ENCODE measurements at places on chromosomes 3 and 15. TPM values are rescaled to one million over a fixed set of nuclear protein-coding genes. Genes with fewer than 3 reads are reported as not detected.

Gene C3orf20
- not detected for total RNA-seq

Gene CCDC80
- total RNA-seq, result 154 TPM

Gene CD200
- total RNA-seq, result 7.9 TPM

Gene CHL1
- total RNA-seq, result 10.7 TPM

Gene PIF1
- total RNA-seq, result 2.7 TPM

Gene KLF15
- 12.8 TPM for total RNA-seq

Gene ARID3B
- 12.1 TPM for total RNA-seq

Gene TPRG1
- total RNA-seq, result 5.0 TPM

Gene ISLR
- total RNA-seq, result 43.7 TPM

Gene SKOR1
- total RNA-seq, result 0.34 TPM

Gene RAD18
- total RNA-seq, result 13.0 TPM

All from left lung (tissue), 14 donors.